ENCODE measurements at places on chromosomes 3 and 15. TPM values are rescaled to one million over a fixed set of nuclear protein-coding genes. Genes with fewer than 3 reads are reported as not detected.

Gene RASGRP1
- 64.7 TPM for total RNA-seq

Gene WDR76
- 71.4 TPM for total RNA-seq

Gene ARL14
- not detected for total RNA-seq

Gene CLDN18
- total RNA-seq = not detected

Gene DCLK3
- not detected for total RNA-seq

Gene CYP19A1
- not detected for total RNA-seq

Gene FSD2
- total RNA-seq = not detected

Gene SHF
- 25.4 TPM for total RNA-seq

Gene KLF13
- 145 TPM for total RNA-seq

Gene NOX5
- not detected for total RNA-seq

Gene LRRC49
- total RNA-seq = 0.46 TPM

Gene FRMD5
- 0.44 TPM for total RNA-seq

Gene PRR20G
- total RNA-seq = not detected

Gene ISLR2
- not detected for total RNA-seq

Gene TMEM207
- total RNA-seq = not detected

Gene KIF7
- 2.4 TPM for total RNA-seq

Gene UCN2
- not detected for total RNA-seq

Gene ALPK3
- 0.07 TPM for total RNA-seq

Gene MED12L
- 1.8 TPM for total RNA-seq

Gene DHX36
- total RNA-seq = 74.6 TPM

Gene ARPIN
- 0.02 TPM for total RNA-seq

Gene GOLGA8N
- 1.2 TPM for total RNA-seq

Gene ECT2
- 32.9 TPM for total RNA-seq

Gene GABRB3
- total RNA-seq = not detected

Gene SCN5A
- total RNA-seq = 0.47 TPM

Gene APEH
- 194 TPM for total RNA-seq

Gene FYTTD1
- total RNA-seq = 47.6 TPM

Gene LRRN1
- total RNA-seq = 0.39 TPM

Gene CDHR4
- not detected for total RNA-seq

Gene SQOR
- total RNA-seq = 95.8 TPM

Gene CIAO2A
- 68.0 TPM for total RNA-seq

Gene PSMA4
- total RNA-seq = 239 TPM

Data from CD8-positive, alpha-beta memory T cell (primary cell).